CD4-positive, alpha-beta T cell treated with Interleukin-12 subunit alpha and Interleukin-12 subunit beta, for 1 hour (primary cell): ENCODE measurements at places on chromosomes 13 and 19.

DNA sequence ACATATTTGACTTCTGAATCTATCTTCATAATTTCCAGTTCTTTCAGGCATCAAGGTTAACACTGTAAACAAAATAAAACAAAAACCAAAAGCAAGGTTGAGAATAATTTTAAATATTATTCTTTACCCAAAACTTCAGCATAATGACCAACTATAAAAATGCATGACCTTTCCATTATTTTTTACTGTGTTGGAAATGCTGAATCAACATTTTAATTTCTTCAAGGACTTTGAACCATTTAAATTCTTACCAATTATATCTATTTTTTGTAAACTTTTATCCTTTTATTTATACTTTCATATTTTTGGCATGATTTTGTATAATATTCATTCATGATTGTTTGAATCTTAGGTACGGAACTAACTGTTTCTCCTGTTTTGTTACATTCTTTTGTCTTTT is 6.9 kb downstream of the ZNF585A start:
- no peak for DNase-seq

GRCh38 chr13:107866941-107867623 is 348.3 kb downstream of the LIG4 start:
- no peak for DNase-seq

DNA sequence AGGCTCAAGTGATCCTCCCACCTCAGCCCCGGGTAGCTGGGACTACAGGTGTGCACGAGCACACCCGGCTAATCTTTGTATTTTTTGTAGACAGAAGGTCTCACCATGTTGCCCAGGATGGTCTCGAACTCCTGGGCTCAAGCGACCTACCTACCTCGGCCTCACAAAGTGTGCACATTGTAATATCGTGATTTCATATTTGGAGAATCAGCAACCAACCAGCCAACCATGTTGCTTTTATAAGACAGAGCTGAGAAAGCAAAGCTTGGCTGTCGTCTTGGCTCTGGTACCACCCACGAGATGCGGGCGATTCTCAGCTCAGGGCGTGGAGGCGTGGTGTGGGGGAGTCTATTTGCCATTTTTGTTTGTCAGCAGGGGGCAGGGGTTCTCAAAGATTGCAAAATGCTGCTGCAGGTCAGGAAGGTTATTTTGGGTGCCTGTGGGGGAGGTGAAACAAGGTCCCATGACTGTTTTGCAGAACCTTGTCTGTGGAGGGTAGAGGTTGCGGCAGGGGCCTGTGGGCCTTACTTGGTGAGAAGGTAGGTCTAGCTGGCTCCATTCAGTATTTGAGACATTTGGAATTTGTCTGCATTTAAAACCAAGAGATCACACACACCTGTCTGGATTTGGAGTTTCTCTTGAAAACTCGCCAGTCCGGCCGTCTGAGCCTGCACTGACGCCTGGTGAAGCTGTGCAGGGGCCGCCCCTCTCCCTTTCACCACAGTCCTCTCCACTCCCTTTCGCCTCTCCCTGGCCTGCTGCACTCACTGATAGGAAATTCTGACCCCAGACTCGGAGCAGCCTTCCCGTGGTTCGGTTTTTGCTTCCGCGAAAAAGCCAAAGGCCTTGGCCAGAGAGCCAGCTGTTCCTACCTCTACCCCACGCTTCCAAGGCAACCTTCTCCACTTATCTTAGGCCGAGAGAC is 15.4 kb downstream of the TNFAIP8L1 start:
- DNase-seq: no peak

GRCh38 chr19:54532528-54532927 is 29.9 kb downstream of the LAIR2 start:
- DNase-seq: peak; percentile 41

- no peak for DNase-seq
Observed at GRCh38 chr13:40911341-40911740, 107.8 kb downstream of the ELF1 start.

GRCh38 chr13:75071395-75071794 is 410.6 kb downstream of the TBC1D4 start:
- no peak for DNase-seq

GRCh38 chr13:108924134-108924533 is 294.7 kb downstream of the MYO16 start:
- no peak for DNase-seq

GRCh38 chr19:47707135-47707925 is 5.9 kb upstream of the EHD2 start:
- peak; percentile 75 for DNase-seq
